ENCODE measurements at places on chromosomes 2 and 18.

GRCh38 chr2:189391201-189391600 lies 50.1 kb upstream of the WDR75 start:
- no peak for DNase-seq

- no peak for DNase-seq
Observed at GRCh38 chr2:43124687-43125057, 101.7 kb downstream of the ZFP36L2 start.

DNA sequence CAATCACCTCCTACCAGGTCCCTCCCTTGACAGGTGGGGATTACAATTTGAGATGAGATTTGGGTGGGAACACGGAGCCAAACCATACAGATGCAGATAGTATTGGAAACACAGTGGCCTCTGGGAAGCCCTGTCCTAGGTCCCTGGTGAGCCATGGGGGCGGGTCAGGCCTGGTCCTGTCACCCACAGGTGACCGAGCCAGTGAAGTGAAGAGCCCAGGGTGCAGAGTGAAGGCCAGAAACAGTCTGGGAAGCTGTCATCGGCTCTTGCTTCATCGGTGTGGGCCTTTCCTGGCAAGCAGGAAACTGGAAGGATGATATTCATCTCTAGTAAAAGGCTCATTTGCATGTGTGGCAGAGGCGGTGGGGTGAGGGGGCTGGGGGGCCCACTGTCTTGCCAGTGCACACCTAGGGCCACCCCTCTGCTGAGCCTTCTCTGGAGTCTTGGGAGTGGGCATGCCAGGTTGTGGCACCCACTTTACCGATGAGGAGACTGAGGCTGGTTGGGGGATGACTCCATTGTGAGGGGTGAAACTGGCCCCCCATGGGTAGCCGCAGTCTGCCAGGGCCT lies 290.6 kb downstream of the NDUFA10 start:
- no peak for DNase-seq

DNA sequence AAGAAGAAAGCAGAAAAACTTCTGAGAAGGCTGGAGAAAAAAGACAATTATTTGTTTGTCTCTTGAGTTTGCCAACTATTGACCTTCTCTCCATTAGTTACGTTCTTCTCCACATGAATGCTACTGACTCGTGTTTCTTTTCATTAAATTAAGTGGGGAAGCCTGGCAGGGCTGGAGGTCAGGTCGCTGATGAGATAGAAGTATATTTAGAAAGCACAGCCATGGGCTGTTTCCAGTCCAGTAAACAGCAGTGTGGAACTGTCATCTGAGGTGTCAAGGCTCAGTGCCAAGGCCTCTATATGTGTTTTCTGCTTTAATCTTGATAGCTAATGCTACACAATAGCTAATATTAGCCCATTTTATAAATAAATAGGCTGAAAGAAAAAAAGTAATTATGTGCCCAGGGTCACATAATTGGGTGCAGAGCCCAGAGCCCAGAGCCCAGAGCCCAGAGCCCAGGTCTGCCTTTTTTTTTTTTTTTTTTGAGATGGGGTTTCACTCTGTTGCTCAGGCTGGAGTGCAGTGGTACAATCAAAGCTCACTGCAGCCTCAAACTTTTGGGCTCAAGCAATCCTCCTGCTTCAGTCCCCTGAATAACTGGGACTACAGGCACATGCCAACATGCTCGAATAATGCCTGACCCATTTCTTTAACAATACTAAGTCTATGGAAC lies 6.3 kb downstream of the MSGN1 start:
- no peak for DNase-seq

GRCh38 chr2:160952464-160953254 lies 207.6 kb upstream of the TANK start:
- no peak for DNase-seq

Measured in stimulated activated CD4-positive, alpha-beta T cell treated with anti-CD3 and anti-CD28 coated beads, Interleukin-4, amount 100 ng/mL, for 24 hours (primary cell).